ENCODE measurements at places on chromosomes 13 and 19. TPM values are rescaled to one million over a fixed set of nuclear protein-coding genes. Genes with fewer than 3 reads are reported as not detected.

GRCh38 chr19:53507523-53508442, 30.2 kb upstream of the ZNF331 start:
- DNase-seq = no peak

- no peak for DNase-seq
Measured at GRCh38 chr19:1860821-1861598, 2.4 kb downstream of the KLF16 start.

GRCh38 chr19:13610039-13610691, 103.9 kb upstream of the CACNA1A start:
- no peak for DNase-seq

GRCh38 chr19:44575116-44575700, 38.2 kb upstream of the IGSF23 start:
- no peak for DNase-seq

DNA sequence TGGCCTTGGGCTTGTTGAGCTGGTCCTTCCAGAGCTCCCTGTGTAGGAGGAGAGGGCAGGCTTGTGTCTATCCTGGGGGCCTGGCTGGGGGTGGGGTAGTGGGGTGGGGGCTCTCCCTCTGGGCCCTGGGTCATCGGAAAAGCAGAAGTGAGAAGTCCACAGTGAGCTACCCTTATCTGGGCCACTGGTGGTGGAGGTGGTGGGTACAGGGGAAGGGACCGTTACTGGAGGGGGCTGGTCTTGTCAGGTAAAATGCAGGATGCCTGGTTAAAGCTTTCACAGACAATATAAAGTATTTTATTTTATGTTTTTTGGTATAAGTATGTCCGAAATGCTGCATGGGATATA, 342 bp upstream of the SIGLEC10 start:
- no peak for DNase-seq

- DNase-seq = no peak
Measured at GRCh38 chr19:29724102-29724641, 9.1 kb upstream of the C19orf12 start.

The MEDAG gene
- total RNA-seq = not detected

The SUGT1 gene
- total RNA-seq = 25.8 TPM

Measured in bronchial epithelial cell (primary cell).